ENCODE measurements at places on chromosomes 11 and 22. TPM values are rescaled to one million over a fixed set of nuclear protein-coding genes. Genes with fewer than 3 reads are reported as not detected.

Gene NRIP3
- total RNA-seq = 15.2 TPM

Gene ARHGAP42
- total RNA-seq = 13.3 TPM

Gene CRYBB3
- not detected for total RNA-seq

Gene BRSK2
- 0.26 TPM for total RNA-seq

Gene RFPL2
- total RNA-seq = not detected

Gene TMEM45B
- total RNA-seq = 0.13 TPM

Gene LRRC32
- 126 TPM for total RNA-seq

Gene GCAT
- total RNA-seq = 28.8 TPM

Gene ZC3H12C
- total RNA-seq = 12.4 TPM

Gene CRYBA4
- not detected for total RNA-seq

Gene LYVE1
- total RNA-seq = 3.3 TPM

Gene TREH
- total RNA-seq = not detected

Gene NXPE2
- total RNA-seq = 0.06 TPM

Gene TEX54
- total RNA-seq = not detected

Gene PAX6
- total RNA-seq = 0.26 TPM

Gene MS4A6A
- not detected for total RNA-seq

Gene PKNOX2
- 1.1 TPM for total RNA-seq

Gene ZMAT5
- 19.2 TPM for total RNA-seq

Gene ZC3H7B
- total RNA-seq = 46.5 TPM

Gene CCDC89
- 6.0 TPM for total RNA-seq

Gene HEPHL1
- total RNA-seq = not detected

Gene LRRC75B
- total RNA-seq = 2.2 TPM

Gene CHCHD10
- 5.5 TPM for total RNA-seq

Gene SCUBE1
- total RNA-seq = 0.19 TPM

Gene CD6
- total RNA-seq = under 0.01 TPM

Gene DEFB131B
- not detected for total RNA-seq

Gene OR4A16
- total RNA-seq = not detected

Gene PATE4
- not detected for total RNA-seq

Gene FXYD6
- not detected for total RNA-seq

Gene OR51B4
- total RNA-seq = not detected

Gene NFAM1
- total RNA-seq = under 0.01 TPM

Gene MFRP
- total RNA-seq = not detected

Gene NAGA
- total RNA-seq = 43.8 TPM

Gene ANO3
- 5.4 TPM for total RNA-seq

Gene VPREB1
- not detected for total RNA-seq

Gene OSBP2
- total RNA-seq = 2.9 TPM

Gene SLC17A6
- total RNA-seq = not detected

Gene UBQLNL
- total RNA-seq = 0.13 TPM

Gene TRAPPC4
- total RNA-seq = 187 TPM

Gene OR8G1
- total RNA-seq = not detected

Gene DLG2
- total RNA-seq = 2.6 TPM

Gene KREMEN1
- total RNA-seq = 1.1 TPM

Gene SAA1
- total RNA-seq = not detected

Gene SLCO2B1
- 0.06 TPM for total RNA-seq

Gene FBXO3
- total RNA-seq = 59.2 TPM

Measured in aortic smooth muscle cell (primary cell).